ENCODE measurements at places on chromosomes 7 and 10. TPM values are rescaled to one million over a fixed set of nuclear protein-coding genes. Genes with fewer than 3 reads are reported as not detected.

GRCh38 chr7:15669443-15670090, 16.9 kb downstream of the MEOX2 start:
- no peak for DNase-seq

DNA sequence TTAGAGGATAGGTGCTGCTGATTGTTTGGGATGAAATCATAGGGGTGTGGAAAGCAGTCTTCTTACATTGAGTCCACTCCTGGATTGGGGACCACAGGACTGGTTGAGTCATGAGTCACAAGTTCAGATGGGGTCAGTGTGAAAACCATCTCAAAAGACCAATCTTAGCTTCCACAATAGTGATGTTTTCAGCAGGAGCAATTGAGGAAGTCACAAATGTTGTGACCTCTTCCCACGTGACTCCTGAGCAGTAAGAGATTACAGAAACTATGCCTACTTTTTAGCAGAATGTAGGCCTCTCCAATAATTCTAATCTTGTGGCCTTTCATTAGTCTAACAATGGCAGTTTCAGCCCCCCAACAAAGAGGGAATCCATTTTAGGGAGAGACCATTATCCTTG, 256.9 kb upstream of the CDC14C start:
- DNase-seq: no peak

- DNase-seq: no peak
These were observed 10.0 kb upstream of the GTF2IRD1 start for GRCh38 chr7:74443543-74444247.

DNA sequence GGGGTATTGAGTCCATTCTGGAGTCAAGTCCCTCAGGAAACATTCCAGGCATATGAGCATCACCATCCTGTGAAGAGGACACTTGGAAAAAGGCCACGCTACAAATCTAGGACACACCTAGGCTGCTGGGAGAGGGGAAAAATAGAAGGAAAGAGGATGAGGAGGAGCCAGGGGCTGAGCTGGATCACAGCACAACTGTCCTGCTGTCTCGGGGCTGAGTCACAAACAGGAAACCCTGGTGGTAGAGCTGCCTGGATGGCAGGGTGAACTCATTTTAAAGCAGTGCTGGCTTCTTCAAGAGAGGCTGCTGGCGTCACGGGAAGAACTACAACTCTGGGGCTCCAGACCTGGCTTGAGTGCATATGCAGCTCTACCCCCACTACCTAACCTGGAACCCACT, 151.5 kb downstream of the RNF216 start:
- DNase-seq: peak; percentile 53

- DNase-seq: no peak
These were observed 42.7 kb downstream of the FRMPD2 start for GRCh38 chr10:48231699-48232315.

DNA sequence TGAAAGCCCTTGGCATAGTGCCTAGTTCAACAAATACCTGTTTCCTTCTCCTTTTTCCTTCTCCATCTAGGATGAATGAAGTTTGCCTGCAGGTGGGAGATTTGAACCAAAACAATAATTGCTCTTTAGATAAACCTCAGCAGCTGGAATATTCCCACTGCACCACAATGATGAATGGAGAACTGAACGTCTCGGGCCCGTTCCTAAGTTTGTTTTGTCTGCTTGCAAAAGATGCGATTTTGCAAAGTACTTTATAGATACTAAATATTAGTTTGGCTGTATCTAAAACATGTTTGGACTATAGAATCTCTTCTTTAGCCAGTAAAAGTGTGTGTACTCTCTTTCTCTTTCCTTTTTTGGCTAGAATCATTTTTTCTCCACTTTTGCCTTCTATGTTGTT, 75.8 kb upstream of the BMPER start:
- no peak for DNase-seq

GRCh38 chr7:146826329-146826728, 709.7 kb downstream of the CNTNAP2 start:
- DNase-seq: no peak

DNA sequence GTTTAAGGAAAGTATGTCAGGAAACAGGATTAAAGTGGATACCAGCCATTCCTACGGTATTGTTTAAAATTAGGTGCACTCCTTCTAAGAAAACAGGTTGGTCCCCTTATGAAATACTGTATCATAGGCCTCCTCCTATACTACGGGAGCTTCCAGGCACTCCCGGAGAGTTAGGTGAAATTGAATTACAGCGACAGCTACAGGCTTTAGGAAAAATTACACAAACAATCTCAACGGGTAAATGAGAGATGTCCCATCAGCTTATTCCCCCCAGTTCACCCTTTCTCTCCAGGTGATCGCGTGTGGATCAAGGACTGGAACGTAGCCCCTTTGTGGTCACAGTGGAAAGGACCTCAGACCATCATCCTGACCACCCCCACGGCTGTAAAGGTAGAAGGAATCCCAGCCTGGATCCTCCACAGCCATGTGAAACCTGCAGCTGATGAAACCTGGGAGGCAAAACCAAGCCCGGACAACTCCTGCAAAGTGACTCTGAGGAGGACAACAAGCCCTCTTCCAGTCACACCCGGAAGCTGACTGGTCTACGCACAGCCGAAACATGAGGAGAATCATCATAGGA, 25.1 kb upstream of the GHITM start:
- DNase-seq: no peak

- DNase-seq: no peak
These were observed 143.2 kb upstream of the PCBD1 start for GRCh38 chr10:71031603-71032002.

DNA sequence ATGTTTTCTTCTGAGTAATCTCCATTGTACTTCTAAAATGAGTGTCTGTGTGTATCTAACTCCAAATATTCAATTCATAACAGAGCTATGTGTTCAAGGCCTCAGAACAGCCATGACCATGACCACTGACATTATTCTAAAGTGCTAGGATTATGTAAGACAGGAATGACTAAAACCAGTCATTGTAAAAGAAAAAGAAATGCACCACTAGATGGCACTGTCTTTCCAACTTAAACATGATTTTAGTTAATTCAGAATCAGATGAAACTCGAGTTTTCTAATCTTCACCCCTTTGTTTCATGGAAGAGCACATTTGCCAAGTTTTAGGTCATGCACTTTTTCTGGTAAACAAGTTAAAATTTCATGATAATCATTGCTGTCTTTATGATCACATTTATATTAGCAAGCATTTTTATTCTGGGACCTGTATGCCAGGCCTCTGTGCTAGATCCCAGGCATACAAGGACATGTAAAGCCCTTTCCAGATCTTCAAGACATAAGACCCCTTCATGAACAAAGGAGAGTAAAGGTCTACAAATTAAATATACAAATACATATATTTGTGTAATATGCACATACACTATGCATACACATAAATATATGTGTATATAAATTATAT, 26.1 kb upstream of the RSU1 start:
- DNase-seq: peak; percentile 82

DNA sequence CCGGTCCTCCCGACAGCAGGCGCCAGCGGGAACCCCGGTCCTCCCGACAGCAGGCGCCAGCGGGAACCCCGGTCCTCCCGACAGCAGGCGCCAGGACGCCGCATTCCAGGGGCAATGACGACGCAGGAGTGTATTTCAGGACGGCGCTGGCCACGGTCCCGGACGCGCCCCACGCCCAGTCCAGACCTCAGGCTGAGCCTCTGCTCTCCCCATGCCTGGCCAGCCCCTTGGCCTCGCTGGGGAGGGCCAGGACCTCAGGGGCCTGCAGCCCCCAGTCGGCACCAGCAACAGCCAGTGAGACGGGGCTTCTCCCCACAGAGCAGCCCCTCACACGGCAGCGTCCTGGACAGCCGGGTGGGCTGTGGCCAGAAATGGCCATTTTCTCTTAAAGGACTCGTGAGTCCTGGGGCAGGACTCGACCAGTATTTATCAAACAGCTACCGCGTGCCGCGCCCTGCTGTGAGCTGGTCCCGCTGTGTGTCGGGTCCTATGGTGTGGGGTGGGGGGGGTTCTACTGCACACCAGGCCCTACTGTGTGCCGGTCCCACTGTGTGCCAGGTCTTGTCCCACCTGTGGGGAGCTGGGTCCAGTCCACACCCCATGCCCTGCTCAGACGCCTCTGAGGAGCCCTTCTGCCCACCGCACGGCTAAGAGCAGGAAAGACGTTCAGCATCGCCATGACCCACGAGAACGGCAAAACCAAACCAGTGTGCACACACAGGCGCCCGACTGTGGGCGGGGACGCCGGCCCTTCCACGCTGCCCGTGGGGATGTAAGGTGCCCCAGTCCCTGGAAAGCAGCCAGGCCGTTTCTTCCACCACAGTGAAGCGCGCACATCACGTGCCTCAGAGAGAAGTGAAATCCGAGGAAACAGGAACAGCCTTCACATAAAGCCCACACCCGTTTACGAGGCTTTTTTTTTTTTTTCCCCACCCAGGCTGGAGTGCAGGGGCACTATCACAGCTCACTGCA, 33.3 kb downstream of the GET4 start:
- DNase-seq: peak; percentile 30

- no peak for DNase-seq
These were observed 26.3 kb upstream of the CACNB2 start for GRCh38 chr10:18113881-18114280.

DNA sequence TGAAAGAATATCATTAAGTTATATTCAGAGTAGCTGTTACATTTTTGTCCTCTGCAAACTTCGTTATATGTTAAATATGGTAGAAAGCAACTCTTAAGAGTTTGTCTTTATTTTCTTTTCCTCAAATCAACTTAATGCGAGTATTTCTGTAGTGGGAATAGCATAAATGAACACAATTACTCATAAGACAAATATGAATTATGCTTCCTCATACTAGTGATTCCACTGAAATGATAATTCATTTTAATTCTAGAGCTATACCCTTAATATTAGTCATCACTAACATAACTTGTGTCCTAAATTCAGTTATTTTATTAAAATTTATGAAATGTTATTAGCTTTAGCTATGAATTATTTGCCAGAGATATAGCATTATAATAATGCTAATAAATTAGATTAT, 820.6 kb upstream of the KCND2 start:
- no peak for DNase-seq

DNA sequence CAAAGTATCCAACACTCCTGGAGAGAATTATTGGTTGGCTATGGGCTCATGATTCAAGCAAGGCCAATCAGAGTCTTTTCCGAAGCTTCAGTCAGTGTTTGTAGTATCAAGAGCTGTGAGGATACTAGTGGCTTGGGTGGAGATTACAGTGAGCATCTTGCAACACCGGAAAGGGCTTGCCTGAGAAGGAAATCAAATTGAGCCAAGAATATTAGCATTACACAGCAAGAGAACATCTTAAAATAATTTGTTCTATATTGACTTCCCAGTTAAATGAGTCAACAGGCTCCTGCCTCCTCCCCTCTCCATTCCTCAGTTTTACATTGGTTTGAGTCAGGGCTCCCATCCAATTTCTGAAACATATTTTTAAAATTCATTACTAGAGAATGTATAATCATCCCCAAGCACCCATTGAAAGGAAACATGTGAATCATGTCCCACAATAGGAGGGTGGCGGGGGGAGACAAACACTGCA, 127.4 kb downstream of the ELAPOR2 start:
- DNase-seq: peak; percentile 19

- DNase-seq: no peak
These were observed 188.1 kb downstream of the ACTR3B start for GRCh38 chr7:152947686-152948085.

DNA sequence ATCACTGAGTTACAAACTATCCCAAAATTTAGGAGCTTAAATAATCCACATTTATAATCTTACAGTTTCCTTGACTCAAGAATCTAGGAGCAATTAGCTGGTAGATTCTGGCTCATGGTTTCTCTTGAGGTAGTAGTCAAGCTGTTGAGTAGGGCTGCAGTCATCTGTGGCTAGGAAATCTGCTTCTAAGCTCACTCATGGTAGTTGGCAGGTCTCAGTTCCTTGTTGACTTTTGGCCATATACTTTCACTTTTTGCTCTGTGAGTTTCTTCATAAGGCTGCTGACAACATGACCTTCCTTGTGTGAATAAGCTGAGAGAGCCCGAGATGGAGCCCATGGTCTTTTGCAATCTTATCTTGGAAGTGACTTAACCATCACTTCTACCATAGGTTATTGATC, 10.8 kb upstream of the ETV1 start:
- DNase-seq: no peak

DNA sequence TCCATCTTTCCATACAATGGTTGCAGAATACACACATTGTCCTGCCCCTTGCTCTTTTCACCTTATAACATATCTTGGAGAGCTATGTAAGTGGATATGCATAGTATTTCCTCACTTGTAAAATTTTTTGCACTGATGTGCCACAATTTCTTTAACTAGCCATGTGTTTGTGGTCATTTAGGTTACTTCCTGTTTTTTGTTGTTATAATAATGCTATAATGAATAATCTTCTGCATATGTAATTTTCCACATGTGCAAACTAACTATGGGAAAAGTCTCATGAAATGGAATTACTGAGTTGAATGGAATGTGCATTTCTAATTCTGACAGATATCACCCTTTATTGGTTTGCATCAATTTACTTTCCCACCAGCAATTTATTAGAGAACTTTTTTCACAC, 2.8 kb downstream of the TAS2R41 start:
- peak; percentile 50 for DNase-seq

GRCh38 chr10:13717936-13718772, 131.4 kb downstream of the PRPF18 start:
- DNase-seq: peak; percentile 96

DNA sequence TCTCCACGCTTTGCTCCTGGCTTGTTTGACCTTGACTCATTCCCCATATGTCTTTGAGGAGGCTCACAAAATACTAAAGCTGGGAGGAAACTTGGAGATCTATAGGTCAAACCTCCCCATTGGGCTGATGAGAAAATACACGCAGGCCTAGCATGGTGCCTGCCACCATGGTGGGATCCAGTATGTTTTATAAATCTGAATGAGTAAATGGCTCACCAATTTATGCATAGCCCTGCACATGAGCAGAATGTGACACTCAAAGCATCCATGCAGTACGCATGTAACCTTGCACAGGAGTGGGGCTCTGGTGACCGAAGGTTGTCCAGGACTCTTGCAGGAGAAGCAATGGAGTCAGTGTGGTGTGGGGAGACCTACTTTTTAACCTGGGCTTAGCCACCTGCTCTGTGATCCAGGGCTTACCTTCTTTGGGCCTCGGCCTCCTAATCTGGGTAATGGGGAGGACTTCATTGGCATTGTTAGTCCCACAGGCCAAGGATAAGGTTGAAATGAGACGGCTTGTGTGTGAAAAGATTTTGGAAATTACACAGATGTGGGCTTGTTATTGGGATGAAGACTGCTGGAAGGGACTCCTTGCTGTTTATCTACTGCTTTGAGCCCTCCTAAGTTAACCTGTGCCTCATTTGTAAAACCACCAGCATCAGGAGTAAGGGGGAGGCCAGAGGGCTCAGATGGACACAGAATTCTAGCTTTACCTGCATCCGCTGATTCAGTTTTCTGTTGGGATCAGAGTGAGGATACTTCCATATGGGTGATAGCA, 58.4 kb downstream of the ADCYAP1R1 start:
- no peak for DNase-seq

DNA sequence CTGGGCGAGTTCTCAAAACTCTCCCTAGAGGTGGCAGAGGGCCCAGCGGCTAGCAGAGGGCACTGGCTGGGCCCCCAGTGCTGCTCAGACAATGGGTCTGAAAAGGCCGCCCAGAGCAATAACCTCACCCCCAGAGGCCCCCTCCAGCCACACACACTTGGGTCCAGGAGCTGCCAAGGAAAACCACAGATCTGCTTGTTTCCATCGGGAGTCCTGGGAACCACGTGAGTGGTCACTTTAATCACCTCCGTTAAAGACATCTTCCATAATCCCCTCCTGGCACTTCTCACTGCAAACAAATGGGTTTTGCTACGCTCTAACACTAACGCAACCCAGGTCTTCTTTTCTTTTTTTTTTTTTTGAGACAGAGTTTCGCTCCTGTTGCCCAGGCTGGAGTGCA, 30.0 kb downstream of the NUDT1 start:
- no peak for DNase-seq

Gene FGFBP3
- total RNA-seq: 0.97 TPM

Gene IL2RA
- under 0.01 TPM for total RNA-seq

Gene SORBS1
- total RNA-seq: 8.2 TPM

Gene BTBD16
- total RNA-seq: not detected

Gene HOXA9
- total RNA-seq: 17.1 TPM
